ENCODE measurements at places on chromosomes 12 and 14.

GRCh38 chr12:53523131-53523530 is 15.8 kb upstream of the NPFF start:
- DNase-seq: no peak

GRCh38 chr14:20848316-20848954 is 42.8 kb upstream of the RNASE3 start:
- peak; percentile 84 for DNase-seq

- no peak for DNase-seq
Observed at GRCh38 chr14:50061664-50062437, 54.5 kb downstream of the VCPKMT start.

GRCh38 chr14:104383996-104384775 is 195.4 kb upstream of the C14orf180 start:
- DNase-seq: no peak

- DNase-seq: no peak
Observed at GRCh38 chr12:89789862-89790261, 81.2 kb upstream of the ATP2B1 start.

DNA sequence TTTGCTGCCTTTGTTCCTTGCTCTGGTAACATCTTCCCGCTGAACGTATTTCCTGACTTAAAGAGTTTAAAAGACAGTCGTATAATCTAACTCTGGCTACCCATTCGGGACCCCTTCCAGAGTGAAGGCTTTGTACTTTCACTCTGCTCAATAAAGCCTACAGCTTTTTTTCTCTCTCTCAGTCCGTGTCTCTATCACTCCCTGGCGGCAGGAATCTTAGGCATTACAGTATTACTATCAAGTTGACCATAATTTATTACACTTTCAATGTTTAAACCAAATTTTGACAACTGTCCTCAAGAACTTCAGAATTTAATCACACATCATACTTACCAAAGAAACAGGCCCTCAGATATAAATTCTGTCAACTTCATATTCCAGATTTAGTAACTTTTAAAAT is 967.9 kb downstream of the FSCB start:
- no peak for DNase-seq

GRCh38 chr12:131928080-131928710 is 881 bp upstream of the PUS1 start:
- peak; percentile 48 for DNase-seq

DNA sequence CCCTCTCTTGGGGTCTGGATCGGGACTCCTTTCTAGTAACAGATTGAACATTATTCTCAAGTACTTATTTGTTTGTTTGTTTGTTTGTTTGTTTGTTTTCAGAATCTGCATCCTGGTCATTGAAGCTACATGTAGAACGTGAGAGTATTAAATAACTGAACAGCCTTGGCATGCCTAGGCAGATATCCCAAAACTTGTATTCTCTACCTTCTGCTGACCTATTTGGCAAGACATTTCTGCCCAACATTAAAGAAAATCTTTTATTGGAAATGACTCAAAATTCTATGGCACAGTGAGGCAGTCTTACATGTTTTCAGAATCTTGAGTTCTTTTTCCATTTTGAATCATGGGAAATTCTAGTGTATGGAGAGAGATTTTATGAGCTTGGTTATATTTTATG is 165.1 kb upstream of the CNOT2 start:
- DNase-seq: no peak

DNA sequence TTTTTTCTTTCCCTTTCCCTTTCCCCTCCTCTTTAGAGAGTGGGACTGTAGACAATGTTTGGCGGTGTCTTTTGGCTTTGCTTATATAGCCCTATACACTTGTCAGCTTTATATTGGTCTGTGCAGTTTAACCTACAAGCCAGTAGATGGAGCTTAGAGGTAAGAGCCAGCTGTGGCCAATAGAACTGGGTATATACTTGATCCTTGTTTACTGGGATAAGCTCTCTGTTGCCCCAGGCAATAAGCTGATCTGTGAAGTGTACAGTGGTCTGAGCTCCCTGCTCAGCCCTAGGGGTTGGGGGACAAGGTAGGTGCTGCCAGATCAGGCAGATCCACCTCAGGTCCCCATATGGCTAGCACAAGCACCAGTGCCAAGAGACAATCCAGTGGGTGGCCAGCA is 434.1 kb downstream of the NOVA1 start:
- peak; percentile 58 for DNase-seq

GRCh38 chr14:55188686-55189295 is 2.6 kb downstream of the DLGAP5 start:
- no peak for DNase-seq

DNA sequence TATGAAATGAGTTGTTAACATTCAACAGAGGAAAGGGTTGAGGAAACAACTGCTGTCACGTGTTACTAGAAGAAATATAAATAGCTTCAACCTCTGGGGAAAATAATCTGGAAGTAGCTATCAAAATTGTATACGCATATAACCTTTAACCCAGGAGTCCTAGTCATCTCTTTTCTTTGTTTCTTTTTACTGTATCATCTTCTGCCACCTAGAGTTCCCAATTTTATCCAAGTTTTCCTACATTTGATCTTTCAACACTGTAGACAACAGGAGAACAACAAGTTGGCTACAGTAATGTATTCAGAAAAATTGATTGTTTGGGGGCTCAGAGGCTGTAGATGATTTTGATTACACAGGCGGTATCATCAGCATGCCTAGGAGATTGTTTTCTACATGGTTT is 453.7 kb downstream of the FSCB start:
- DNase-seq: no peak

- DNase-seq: no peak
Observed at GRCh38 chr12:104183443-104183842, 32.1 kb upstream of the TXNRD1 start.

DNA sequence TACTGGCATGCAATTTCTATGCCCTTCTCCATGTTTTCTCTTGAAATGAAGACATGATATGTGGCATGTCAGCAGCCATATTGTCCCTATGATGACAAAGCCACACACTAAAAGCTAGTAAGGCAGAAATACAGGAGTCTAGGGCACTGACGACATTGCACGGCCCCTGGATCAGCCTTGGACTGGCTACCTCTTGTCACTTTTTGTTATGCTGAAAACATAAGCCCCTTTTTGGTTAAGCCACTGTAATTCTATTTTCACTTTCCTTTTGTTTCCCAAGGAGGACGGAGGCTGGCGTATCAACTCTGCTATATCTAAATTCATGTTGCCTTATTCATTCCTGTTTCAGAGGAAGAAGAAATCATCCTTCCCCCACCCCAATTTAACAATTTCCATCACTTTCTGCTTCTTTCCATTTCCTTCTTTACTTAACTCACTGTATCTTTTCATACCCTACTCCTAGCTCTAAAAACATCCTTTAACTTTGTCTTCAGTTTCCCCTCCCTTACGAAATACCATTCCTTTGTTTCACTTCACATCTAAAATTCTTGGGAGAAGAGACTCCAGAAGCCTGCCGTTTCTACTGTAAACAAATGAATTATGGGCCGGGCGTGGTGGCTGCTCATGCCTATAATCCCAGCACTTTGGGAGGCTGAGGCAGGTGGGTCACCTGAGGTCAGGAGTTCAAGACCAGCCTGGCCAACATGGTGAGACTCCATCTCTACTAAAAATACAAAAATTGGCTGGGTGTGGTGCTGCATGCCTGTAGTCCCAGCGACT is 364.1 kb downstream of the PCNX1 start:
- no peak for DNase-seq

GRCh38 chr12:49296034-49296835 is 1.3 kb downstream of the PRPH start:
- no peak for DNase-seq

Measured in RKO (cell line).